ENCODE measurements at places on chromosomes 11 and 22. TPM values are rescaled to one million over a fixed set of nuclear protein-coding genes. Genes with fewer than 3 reads are reported as not detected.

DNA sequence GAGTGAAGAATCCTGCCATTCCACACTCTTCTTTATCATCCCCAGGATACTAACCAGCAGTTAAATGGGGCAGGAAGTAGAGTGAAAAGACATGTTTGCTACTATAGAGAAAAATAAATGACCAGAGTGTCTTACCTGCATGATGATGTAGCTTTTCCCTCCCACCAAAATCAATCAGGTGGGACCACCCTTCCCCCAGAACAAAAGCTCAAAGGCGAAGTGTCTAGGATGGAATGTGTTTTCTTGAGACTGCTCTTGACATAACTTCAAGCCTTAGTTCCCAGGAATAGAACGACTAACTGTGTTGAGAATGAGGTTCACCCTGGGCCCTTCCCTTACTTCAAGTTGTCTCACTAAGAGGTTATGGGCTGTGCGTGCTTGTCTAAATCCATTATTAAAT is 339.2 kb upstream of the CCDC90B start:
- no peak for DNase-seq

- no peak for DNase-seq
Measured at GRCh38 chr11:35236667-35237003, 97.7 kb downstream of the CD44 start.

DNA sequence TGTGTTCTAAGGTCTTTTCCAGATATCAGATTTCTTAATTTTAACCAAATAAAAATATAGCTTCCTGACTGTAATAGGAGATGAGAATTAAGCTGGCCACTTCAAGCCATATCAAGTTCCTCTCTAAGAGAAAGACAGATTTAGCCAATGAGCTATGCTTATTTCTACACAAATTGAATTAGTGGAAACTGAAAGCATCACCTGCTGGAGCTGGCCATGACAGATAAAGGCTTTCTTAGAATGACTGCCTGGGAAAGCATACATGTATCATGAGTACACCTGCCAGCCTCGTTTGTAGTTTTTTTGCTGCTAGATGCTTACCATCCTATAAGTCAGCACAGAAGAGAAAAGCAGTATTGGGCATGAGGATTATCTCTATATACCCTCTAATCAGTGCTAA is 53.5 kb upstream of the DBX1 start:
- DNase-seq = no peak

- no peak for DNase-seq
Measured at GRCh38 chr11:77510851-77511250, 37.0 kb upstream of the PAK1 start.

- DNase-seq = no peak
Measured at GRCh38 chr11:60194511-60194910, 11.6 kb upstream of the MS4A6A start.

- no peak for DNase-seq
Measured at GRCh38 chr11:45593992-45594391, 71.4 kb downstream of the CHST1 start.

DNA sequence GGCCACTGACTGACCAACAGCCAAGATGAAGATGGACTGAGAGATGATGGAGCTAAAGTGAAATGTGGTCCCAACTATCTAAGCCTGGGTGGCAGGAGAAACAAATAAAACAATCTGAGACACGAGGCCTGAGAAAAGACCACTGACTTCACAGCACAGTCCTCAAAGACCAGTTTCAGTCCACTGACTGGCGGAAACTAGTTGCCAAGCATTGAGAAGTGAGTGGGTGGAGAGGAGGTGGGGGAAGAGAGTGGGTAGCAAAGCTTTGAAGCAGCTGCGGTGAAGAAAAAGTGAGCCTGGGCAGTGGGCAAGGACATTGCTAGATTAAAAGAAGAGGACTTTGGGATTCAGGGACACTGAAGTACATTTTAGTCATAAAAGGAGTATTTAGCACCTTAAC is 1.9 kb downstream of the MS4A1 start:
- DNase-seq = no peak

DNA sequence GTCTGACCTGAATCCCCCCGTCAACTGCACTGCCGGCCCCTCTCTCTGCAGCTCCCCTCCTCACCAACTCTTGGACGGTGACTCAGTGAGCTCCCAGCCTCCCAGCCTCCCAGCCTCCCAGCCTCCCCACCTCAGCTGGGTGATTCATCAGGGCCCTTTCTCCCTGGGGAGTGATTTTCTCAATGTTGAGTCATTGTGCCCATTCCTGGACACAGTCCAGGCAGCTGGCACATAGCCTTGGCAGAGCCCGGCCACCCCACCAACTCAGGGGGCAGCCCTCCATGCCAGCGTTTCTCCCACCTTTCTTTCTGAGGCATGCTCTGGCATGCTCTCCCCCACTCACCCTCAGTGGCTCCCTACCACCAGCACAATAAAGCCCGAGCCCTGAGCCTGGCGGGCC is 30.7 kb downstream of the PDE2A start:
- DNase-seq = no peak

- DNase-seq = no peak
Measured at GRCh38 chr22:19797086-19798002, 36.8 kb downstream of the TBX1 start.

GRCh38 chr11:114131461-114131864 is 72.0 kb downstream of the ZBTB16 start:
- DNase-seq = no peak

DNA sequence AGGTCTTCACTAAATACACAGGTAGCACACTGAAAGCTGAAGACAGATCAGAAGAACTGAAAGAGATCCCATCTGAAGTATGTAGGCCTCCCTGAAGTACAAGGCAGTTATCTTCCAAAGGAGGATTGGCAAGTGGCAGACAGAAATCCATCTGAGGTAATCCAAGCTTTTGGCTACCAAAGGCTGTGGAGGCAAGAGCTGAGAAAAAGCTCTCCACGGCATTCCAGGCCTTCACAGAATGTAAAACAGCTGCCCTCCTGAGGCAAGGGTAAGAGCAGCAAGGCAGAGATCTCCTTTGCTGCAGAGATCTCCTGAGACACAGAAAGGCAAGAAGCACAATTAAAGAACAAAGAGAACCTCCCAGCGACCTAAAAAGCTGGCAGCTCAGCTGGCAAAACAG is 19.1 kb downstream of the PIK3C2A start:
- DNase-seq = no peak

GRCh38 chr11:122804796-122805195 is 33.5 kb upstream of the CRTAM start:
- no peak for DNase-seq

DNA sequence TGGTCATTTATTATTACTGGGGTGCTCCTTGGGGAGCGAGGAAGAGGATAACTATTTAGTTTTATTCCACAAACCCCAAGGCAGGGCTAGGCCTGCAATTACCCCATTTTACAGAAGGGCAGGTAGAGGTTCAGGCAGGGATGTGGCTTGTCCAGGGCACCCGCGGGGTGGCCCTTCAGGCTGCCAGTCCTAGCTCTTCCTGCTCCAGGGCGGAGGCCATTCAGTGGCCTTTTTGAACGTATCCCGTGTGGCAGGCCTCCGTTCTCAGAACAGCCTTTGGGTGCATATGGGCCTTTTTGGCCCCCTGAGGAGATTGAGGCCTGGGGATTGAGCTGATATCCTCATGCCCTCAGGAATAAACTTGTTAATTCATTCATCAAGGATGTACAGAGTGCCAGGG is 66.2 kb downstream of the MPPED1 start:
- DNase-seq = no peak

- no peak for DNase-seq
Measured at GRCh38 chr11:96342014-96342960, 708 bp downstream of the MAML2 start.

- no peak for DNase-seq
Measured at GRCh38 chr11:84865791-84866535, 761.2 kb downstream of the DLG2 start.

- no peak for DNase-seq
Measured at GRCh38 chr11:17314232-17314547, 37.4 kb upstream of the NCR3LG1 start.

DNA sequence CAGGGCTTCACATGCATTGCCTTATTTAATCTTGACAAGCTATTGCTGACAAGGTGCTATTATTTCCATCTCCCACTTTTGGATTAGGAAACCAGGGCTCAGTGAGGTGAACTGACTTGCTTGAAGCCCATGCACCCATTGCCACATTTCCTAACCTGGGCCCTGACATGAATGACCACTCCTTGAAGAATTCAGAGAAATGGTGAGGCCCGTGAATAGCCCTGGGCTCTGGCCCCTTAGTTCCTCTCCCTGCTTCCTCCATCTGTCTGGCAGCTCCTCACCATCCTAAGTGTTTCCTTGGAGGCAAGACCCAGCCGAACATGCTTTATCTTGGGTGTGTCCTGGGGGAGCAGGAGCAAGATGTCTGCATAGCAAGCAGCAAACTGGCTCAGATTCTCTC is 56.1 kb upstream of the NECTIN1 start:
- no peak for DNase-seq

DNA sequence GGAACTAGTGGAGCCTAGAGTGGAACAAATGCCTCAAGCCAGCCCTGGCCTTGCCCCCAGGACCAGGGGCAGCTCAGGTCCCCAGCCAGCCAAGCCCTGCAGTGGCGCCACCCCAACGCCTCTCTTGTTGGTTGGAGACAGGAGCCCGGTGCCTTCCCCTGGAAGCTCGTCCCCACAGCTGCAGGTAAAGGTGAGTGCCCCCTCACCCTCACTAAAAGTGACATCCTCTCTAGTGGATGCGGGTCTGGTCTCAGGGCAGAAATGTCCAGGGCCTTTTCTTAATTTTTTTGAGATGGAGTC is 21.5 kb downstream of the MICALL1 start:
- no peak for DNase-seq

DNA sequence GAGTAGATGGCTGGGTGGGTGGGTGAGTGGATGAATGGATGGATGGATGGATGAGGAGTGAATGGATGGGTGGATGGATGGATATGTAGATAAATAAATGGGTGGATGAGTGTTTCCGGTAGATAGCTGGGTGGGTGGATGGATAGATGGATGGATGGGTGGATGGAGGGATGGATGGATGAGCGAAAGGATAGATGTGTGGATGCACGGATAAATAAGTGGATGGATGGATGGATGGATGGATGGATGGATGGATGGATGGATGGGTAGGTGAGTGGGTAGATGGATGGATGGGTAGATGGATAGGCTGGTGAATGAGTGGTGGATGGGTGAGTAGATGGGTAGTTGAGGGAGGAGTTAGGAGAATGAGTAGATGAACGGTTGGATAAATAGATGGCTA is 349.3 kb downstream of the MN1 start:
- no peak for DNase-seq

DNA sequence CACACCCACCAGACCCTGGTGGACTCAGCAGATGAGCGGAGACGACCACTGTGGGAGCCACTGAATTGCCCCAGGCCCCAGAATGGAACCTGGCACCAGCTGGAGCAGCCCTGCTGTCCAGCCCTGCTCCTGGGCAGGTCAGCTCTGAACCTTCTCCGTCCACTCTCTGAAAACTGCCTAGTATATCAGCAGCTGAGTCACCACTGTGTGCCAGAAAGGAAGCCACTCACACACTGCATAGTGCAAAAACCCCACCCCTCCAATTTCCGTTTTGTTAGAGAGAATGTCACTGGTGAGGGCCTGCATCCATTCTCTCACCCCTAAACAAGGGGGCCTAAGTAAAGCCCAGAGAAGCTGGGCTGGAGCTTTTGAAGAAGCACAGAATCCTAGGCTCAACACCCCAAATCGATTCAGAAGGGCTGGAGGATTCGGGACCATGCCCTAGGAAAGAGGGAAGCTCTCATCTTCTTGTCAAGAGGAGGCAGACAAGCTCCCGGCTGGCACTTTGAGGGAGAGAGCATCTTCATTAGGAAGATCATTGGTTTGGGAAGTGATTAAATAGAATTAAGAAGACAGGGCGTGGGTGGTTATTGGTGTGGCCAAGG is 44.5 kb downstream of the GALNT18 start:
- DNase-seq = no peak

- DNase-seq = peak; percentile 17
Measured at GRCh38 chr22:37428649-37429586, 1.6 kb upstream of the ELFN2 start.

GRCh38 chr11:43419460-43419859 is 60.7 kb downstream of the TTC17 start:
- no peak for DNase-seq

DNA sequence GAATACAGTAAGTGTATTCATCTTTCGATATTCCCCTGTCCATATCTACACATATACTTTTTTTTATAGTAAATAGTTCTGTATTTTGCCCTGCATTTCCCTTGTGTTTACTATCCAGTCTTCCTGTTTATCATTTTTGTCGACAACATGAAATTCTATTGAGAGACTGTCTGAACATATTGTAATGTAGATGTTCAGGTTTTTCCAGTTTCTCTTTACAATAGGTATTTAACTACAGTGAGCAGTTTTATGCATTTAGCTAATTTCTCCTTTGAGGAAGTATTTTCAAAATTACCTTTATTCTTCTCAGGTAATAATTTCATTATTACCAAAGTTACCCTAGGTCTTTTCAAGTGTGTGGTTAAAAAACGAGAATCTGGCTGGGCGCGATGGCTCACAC is 16.7 kb downstream of the PIK3IP1 start:
- DNase-seq = no peak

DNA sequence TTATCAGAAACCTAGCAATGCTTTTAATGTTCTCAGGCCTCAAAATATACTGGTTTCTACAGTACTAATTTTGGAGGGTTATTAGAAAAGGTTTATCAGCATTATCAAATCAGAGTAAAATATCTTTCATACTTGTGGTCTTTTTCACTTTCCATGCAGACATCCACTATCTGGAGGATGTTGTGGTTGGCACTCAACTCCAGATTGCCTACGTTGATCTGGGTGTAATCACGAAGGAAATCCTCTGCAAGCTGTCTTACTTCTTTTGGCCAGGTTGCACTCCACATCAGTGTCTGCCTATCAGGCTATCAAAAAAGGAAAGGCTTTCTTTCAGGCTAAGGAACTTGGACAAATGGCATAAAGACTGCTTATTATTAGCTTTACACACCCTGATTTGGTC is 11.6 kb downstream of the DDX17 start:
- no peak for DNase-seq

- DNase-seq = no peak
Measured at GRCh38 chr22:38078046-38078840, 5.7 kb downstream of the SLC16A8 start.

The POTEH gene
- total RNA-seq = not detected

The OR51B5 gene
- not detected for total RNA-seq

The DRICH1 gene
- total RNA-seq = 0.42 TPM

The OR5B21 gene
- total RNA-seq = 0.50 TPM

The ZNF280A gene
- total RNA-seq = not detected

The FREY1 gene
- total RNA-seq = 3.1 TPM

The KCNE3 gene
- total RNA-seq = 1.6 TPM

The ZNF70 gene
- 1.9 TPM for total RNA-seq
